HuH-7 (cell line): ENCODE measurements at places on chromosomes 12 and 14.
A peak's percentile ranks its signal among the peaks of the same experiment; 100 is the strongest.

GRCh38 chr12:75865315-75865714, 166.3 kb downstream of the PHLDA1 start:
- DNase-seq, result no peak

DNA sequence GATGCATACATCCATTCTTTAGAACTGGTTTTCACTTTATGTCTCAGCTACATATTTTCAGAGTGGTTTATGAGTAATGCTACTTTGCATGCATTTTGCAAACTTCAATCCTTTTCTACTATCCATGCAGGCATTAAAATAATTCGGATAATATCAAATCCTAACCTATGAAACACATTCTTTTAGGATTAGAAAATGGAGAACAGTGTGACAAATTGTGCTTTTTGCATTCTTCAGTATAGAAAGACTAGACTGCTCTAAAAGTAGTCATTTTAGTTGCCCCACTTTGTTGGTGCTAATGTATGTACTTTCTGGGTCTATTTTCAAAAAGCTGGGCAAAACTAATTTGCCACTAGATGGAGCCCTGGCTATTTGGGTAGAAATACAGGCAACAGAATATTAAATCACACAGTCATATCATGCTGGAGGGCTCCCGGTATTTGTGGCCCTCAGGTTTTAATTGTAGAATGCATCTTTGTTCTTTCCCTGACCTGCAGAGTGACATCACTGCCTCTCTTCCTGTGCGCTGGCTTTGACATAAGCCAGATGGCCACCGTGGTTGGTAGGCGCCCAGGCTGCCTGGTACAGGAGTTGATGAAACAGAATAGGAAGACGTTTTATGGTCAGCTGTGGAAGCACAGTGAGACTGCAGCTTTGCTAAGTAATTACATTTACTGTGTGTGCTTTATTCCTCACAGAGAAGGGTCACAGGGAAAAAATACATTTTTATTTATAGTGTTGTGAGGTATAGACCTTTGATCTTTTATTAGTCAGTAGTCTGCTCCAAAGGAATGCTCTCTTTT, 28.1 kb downstream of the MSRB3 start:
- no peak for DNase-seq

DNA sequence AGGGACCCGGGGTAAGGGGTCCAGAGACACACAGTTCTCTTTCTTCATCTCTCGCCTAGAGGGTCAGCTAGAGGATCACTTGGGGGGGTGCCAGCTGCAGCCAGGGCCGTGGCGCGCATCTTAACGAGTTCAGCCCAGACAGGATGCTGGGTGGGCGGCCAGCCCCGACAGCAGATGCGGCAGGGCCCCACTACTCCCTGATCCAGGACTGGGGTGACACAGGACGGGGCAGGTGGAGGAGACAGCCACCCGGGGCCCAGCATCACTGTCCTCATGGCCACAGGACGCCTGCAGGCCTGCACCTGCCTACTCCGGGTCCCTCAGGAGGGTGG, 12.8 kb downstream of the AKT1 start:
- DNase-seq, result no peak

GRCh38 chr12:6554168-6555017, 1.4 kb downstream of the IFFO1 start:
- DNase-seq, result peak; percentile 93

- no peak for DNase-seq
Observed at GRCh38 chr12:25469861-25470260, 83.2 kb downstream of the LMNTD1 start.

DNA sequence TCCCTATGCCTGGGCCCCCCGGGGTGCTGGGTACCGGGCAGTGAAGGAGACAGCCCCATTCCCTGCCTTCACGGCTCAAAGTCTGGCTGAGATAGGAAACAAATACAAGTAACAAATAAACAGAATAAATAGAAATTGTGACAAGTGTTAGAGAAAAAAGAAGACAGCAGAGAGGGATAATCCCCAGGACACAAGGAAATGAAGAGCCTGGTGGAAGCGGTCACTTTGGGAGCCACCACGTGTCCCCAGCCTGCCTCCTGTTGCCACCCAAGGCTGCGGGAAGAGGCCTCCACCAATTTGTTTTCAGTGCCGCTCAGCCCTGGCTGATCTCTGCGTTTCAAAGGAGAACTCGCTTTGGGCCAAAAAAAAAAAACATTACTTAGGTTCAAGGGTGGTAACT, 31.2 kb downstream of the RBM19 start:
- DNase-seq, result no peak

DNA sequence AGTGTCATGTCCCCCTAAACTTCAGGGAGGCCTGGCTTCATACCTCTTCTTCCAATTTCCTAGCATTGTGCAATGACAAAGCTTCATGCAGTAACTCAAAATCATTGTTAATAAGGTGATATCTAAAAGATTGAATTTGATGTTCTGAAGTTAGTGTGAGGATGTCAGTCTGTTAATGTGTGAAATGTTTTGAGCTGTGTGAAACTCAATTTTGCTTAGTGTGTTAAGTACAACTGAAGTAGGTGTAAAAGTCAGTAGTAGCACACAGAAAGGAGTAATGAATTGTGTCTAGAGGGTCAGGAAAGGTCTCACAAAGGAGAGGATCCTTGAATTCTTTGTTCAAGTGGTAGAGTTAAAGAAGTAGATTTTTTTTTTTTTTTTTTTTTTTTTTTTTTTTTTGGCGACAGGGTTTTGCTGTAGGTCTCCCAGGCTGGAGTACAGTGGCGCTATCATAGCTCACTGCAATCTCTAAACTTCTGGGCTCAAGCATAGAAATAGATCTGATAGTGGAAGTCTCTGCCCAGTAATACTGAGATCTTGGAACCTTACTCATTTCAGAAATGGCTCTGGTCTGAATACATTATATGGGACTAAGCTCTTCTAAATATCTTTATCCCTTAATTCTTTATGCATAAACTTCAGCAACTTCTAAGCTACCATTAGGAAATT, 63.9 kb downstream of the FUT8 start:
- DNase-seq, result no peak

DNA sequence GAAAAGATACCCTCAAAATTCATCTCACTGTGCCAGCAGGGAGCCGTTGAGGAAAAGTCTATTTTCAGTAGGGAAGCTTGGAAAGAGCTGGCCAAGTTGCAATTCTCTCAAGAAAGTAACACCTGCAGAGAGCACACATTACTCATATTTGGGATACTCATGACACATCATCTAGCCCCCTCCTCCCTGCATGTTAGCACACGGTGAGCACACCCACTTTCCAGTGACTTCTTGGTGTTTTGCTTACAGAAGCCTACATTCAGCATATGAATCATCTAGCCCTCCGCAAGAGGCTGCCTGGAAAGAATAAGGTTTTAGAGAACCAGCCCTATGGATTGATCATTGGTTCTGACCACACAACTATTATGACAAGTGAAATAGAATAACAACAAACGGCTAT, 124.5 kb downstream of the PTPRO start:
- no peak for DNase-seq

DNA sequence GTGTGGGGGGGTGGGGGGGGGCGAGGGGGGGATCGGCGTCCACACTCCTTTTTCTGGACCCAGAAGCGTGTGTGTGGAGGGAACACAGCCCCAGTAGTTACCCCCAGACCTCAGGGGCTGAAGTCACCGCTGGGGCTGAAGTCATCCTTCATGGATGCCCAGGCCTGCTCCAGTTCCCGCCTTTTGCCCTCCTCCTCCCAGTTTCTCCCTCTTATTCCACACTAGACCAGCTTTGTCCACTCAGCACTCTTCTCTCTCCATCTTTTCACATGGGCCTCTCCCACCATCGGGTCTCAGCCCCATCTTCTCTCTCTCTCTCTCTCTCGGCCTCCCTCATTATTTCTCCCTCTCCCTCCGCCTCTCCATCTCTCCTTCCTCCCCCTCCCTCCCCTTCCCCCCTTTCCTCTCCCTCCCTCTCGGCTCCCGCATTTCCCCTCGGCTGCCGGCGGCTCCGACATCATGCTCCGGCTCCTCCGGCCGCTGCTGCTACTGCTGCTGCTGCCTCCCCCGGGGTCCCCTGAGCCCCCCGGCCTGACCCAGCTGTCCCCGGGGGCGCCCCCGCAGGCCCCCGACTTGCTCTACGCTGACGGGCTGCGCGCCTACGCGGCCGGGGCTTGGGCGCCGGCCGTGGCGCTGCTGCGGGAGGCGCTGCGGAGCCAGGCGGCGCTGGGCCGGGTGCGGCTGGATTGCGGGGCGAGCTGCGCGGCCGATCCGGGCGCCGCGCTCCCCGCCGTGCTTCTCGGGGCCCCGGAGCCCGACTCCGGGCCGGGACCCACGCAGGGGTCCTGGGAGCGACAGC, at the start of gene P3H3:
Gene P3H3 (plus strand): TSS at position 426 of the 799 bp plus-strand sequence. CDS start 34 bp downstream, at position 460.
- DNase-seq, result peak; percentile 59

GRCh38 chr14:91330856-91331255, 86.4 kb upstream of the GPR68 start:
- DNase-seq, result no peak

- DNase-seq, result no peak
Observed at GRCh38 chr12:102350070-102350469, 130.3 kb downstream of the IGF1 start.

DNA sequence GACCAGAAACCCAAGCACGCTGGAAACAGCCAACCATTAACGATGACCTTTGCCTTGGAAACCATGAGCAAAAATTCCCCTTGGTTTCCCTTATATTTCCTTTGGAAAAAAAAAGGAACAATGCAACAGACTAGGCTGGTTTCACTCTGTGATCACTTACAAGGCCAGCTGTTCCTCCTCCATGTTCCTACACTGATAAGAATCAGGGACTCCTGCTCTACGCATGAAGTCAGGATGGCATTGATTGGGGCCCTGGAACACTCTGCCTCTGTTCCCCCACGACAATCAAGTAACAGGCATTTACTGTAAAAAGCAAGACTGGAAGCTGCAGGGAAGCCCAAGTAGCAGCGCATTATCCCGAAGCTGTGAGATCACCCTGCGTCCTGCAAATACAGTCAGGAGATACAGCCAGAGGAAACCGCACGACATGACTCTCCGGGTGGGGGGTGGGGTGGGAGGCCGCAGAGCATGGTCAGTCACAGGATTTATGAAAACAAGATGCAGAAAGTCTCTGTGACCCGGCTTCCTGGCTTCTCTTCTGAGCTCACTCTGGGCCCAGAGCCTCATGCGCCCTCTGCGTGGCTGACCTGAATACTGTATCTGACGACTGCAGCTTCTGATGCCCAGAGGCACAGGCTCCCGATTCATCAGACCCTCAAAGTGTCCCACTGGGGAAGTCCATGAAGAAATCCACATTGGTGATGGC, 31.1 kb downstream of the SSH1 start:
- DNase-seq, result no peak

DNA sequence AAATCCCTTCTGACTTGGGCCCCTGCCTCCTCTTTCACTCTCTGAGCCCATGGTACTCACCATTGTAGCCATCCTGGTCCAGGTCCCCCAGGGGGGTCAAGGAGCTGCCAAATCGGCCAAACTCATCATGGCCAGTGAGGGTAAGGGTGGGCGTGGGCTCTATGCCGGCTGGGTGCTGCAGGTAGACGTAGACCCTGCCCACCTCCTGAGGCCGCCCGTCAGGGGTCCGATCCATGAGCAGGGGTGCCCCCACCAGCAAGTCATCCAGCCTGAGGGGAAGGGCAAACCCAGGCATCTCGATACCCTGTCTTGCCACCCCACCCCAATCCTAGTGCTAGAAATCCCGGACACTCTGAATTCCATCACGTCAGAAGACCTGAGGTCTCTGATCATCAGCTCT, 14.0 kb downstream of the ITGA5 start:
- DNase-seq, result no peak

DNA sequence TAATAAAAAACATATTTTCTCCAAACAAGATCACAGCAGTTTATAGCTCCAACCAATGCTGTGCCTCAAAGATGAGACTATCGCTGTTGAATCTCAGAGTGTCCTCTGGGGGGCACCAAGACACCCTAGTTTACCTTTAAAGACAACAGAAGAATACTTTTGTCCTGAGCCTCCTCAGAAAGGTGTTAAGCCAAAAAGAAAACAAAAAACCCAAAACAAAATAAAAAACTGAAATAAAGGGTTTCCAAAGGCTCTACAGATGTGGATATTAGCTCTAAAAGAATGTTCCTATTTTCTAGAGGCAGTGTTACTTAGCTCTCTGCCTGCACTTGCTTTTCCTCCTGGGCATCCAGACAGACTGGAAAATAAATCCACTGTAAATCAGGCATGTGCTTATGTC, 86.9 kb upstream of the TTC7B start:
- peak; percentile 19 for DNase-seq

GRCh38 chr14:93329965-93330608, 2.7 kb downstream of the BTBD7 start:
- DNase-seq, result peak; percentile 40

DNA sequence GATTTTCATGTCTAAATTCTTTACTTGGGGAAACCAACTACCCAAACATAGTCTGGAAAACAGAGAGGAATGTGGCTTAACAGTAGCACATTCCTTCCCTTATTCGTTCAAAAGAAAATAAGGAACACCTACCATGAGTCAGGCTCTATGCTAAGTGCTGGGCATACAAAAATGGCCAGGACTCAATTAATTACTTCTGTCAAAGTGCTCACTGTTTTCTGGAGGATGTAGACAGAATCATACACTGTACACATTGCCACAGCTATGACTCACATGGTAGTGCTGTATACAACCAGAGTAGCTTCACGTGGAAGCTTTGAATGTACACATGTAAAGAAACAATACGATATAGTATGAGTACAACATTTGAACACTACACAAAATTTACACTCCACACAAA, 50.1 kb downstream of the SLC25A21 start:
- DNase-seq, result no peak

GRCh38 chr12:92078167-92079053, 67.2 kb downstream of the BTG1 start:
- no peak for DNase-seq

GRCh38 chr12:30989754-30990153, 63.2 kb downstream of the TSPAN11 start:
- DNase-seq, result peak; percentile 63

- no peak for DNase-seq
Observed at GRCh38 chr12:47714826-47715386, 9.1 kb upstream of the RPAP3 start.

GRCh38 chr14:102770147-102771123, 6.8 kb upstream of the TRAF3 start:
- no peak for DNase-seq

DNA sequence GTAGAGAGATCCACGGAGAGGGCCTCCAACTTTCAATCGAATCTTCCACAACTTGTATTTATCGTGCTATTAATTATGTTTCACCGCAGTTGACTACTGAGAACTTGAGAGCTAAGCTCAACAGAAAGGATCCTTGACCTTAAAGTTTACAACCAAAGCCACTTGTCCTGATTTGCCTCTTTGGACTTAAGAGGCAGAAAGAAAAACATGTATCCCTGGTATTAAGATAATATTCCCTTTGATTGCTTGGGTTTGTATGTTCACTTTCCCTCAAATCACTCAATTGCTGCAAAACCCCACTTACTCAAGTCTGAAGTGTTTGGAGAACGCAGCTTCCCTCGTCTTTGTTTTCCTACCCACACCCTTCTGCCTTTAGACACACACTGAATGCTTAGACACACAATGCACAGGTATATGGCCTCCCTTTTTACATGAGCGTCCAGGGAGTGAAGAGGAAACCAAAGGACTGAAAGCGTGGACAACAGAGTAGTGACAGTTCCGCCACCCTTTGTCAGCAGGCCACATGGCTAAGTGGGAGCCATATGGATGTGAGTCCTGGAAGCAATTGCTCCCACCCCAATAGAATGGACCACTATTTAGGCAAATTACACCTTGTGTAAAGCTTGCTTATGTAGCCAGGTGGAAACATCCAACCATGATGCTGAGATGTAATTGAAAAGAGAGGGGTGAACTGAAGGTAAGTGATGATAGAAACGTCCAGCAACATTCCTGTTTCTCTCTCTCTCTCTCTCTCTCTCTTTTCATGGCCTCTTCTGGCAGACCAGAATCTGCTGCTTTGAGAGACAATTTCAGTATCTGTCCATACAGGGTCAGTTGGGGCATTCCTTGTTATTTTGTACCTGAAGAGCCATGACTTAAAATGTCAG, 1.4 kb upstream of the PKP2 start:
- no peak for DNase-seq

- no peak for DNase-seq
Observed at GRCh38 chr12:34300376-34301250, 278.3 kb downstream of the ALG10 start.
